ENCODE measurements at places on chromosomes 12 and 14.

- no peak for DNase-seq
These were observed 87.2 kb downstream of the PAPLN start for GRCh38 chr14:73324533-73324932.

- DNase-seq: no peak
These were observed 64.7 kb downstream of the PPP2R5E start for GRCh38 chr14:63478437-63478852.

DNA sequence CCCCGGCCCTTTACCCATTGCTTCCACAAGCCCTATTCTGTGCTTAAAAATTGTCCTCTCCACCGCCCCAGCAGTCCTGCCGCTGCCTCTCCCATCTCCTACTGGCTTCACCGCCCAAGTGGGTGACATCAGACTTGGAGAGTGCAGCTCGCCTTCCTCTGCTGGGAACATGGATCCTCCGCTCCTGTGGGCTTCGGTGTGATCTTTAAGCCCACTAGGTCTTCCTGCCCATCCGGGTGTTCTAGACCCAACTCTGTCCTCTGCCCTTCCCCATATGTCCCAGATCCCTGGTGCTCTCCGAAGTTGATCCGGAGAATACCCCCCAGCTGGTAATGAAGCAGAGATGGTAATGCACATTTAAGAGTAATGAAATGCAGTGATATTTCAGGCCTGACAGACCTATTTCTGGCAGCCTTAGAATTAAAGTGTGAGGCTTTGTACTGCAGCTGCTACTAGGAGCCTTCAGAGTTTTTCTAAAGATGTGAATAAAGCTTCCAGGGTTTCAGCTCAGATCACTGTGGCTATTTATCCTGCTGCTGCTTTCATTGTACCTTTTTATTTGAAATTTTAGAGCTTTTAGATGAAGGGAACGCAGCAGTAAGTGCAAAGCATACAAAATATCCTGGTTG is 22.9 kb upstream of the CTDSP2 start:
- DNase-seq: no peak

DNA sequence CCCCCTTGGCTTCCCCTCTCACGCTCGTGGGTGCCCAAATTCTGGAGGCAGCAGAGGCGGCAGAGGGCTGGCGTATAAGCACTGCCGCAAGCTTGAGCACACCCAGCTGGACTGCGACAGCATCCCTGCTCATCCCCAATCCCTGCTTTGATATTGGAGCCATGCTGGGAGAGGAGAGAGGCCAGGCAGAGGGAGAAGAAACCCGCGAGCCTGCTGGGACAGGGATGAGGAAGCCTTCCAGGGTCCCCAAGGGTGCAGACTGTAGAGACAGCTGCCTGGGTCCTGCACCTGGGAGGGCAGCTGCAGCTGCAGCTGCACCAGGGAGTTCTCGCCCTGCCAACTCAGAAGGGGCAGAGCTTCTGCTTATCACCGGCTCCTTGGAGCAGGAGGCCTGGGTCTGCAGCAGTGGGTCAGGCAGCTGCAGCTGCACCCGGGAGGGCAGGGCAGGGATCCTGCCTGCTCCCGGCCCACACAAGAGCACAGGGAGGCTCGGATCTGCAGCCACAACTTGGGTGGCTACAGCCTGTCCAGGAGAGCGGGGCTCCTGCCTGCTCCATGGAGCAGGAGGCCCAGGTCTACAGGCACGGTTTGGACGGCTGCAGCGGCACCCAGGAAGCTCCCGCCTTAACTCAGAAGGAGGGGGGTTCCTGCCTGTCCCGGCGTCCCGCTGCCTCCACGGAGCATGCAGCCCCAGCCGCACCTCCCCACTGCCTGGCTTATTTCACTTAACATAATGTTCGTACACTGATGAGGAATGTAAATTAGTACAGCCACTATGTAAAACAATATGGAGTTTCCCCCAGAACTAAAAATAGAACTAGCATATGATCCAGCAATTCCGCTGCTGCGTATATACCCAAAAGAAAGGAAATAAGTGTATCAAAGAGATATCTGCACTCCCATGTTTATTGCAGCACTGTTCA is 60.4 kb upstream of the SGPP1 start:
- no peak for DNase-seq

- DNase-seq: peak; percentile 79
These were observed 51.9 kb upstream of the PTHLH start for GRCh38 chr12:28024231-28024995.

DNA sequence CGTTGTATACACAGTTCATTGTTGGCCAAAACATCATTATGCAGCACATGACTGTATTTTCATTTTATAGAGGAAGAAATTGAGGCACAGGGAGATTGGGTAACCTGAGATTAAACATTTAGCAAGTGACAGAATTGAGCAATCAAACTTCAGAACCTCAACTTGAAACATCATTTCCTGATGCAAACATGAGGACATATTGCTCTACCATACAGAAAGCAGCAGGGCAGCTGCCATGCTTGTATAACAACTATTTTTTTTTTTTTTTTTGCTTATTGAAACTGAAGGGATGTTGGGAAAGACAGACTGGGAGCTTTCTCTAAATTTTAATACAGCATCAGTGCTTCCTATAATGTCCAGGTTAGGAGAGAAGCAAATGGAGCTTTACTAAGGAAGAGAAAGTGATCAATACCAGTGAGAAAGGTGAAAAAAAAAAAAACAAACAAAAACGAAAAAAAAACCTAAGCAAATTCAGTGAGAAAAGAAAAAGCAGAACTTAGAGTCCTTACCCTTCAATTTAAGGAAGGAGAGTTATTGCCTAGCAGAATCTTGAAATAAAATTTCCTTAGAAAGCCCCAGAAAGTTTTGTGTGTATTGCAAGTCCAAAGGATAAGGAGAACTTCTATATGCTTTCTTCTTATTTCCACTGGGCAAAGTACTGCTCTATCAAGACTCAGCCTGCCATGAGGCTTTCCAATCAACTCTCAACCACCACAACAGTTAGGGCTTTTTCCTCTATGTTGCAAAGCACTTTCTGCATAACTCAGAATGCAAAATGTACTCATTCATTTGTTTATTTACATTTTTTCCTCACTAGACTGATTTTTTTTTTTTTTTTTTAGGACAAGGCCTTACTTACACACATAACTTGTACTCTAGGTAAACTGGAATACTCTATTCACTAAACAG is 21.6 kb downstream of the BTG1 start:
- no peak for DNase-seq

DNA sequence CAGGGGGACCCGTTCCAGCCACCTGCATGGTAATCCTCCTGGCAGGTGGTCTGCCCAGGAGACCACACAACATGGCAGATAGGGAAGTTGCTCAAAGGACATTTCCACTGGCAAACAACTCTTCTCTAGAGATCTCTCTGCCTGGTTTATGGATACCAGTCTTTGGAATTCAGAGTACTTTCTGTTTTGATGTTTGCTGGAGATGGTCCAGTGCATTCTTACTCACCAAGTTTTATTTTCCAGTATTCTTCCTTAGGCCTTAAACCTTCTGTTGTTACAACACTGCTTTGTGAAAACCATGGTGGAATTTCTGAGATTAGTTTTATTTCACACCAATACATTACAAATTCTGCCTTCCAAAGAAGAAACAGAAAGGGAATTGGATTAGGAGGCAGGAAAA is 428.3 kb downstream of the FUT8 start:
- DNase-seq: peak; percentile 9

GRCh38 chr12:121602766-121603165 is 21.9 kb upstream of the KDM2B start:
- DNase-seq: no peak

DNA sequence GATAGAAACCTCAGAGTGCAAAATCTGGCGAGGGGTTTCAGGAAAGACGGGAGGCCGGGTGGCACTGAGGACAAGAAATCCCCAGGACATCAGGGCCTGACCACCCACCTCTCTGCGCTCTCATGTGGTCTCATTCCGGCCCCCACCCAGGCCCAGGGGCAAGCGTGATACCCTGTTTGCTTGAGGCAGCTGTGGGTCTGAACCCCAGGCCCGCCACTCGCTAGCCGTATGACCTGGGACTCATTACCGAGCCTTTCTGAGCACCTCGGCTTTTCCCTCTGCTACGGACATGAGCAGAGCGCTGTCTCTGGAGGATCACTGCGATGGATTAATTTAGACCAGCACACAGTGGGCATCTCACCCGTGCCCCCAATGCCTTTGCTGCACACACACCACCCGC is 25.5 kb upstream of the BCDIN3D start:
- no peak for DNase-seq

DNA sequence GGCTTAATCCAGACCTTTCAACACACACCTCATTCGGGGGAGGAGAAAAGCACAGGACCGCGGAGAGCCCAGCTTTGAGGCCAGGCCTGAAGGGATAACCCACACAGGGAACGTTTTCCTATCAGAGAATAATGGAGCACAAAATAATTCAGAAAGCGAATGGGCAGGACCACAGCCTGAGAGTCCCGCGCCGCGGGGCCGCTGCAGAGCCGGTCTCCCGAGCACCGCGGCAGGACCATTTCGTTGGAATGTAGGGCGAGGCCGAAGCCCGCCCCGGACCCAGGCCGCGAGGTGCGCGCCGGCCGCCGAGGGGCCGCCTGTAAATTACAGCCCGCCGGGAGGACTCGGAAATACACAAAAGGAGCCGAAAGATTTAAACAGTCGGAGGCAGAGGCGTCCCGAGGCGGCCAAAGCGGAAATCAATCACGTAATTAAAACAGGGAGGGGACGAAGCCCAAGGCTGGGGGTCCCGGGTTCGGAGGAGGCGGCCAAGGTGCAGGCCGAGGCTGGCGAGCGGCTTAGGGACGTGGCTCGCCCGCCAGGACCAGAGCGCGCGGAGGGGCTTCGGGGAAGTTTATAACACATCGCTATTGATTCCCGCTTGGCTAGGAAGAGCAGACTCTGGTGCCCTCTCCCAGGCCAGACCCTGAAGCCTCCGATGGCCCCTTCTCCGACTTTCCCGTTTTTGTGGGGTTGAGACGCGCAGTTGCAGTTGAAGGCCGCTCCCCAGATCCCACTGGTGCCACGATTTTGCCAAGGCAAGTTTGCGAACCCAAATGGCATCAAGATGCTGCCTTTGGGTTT is 6.3 kb upstream of the HOXC4 start:
- DNase-seq: no peak

- no peak for DNase-seq
These were observed 97.2 kb upstream of the SYT1 start for GRCh38 chr12:78767264-78767981.

DNA sequence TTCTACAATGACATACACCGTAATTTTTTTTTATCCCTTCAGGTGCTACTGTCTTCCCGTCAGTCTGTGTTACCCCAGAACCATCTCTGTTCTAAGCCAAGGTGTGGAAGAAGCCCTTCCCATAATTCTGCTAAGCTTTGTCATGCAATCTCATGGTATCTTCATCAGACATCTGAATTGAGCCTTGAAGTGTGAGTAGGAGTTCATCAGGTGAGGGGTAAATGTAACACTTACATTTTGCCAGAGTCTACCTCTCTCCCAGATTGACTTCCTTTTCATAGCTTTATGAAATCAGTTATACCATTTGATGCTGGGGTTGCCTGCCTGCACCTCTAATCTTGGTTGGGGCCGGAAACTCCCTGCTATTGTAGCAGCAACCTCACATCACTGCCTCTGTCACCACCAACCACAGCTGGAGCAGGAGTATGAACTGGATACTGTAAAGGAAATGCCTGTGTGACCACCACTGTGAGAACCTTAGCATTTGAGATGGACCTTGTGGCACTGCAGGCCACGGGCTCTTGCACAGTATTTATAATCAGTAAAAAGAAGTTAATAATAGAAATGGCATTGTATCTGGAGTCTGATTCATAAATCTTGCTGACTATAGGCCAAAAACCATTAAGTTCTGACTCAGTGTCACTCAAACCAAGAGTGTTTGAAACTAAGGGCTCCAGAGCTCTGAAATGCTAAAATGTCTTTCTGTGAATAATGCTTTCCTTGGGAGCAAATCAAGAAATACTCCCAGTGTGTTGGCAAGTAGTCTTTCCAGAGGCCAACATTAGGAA is 58.7 kb upstream of the STK38L start:
- peak; percentile 40 for DNase-seq

DNA sequence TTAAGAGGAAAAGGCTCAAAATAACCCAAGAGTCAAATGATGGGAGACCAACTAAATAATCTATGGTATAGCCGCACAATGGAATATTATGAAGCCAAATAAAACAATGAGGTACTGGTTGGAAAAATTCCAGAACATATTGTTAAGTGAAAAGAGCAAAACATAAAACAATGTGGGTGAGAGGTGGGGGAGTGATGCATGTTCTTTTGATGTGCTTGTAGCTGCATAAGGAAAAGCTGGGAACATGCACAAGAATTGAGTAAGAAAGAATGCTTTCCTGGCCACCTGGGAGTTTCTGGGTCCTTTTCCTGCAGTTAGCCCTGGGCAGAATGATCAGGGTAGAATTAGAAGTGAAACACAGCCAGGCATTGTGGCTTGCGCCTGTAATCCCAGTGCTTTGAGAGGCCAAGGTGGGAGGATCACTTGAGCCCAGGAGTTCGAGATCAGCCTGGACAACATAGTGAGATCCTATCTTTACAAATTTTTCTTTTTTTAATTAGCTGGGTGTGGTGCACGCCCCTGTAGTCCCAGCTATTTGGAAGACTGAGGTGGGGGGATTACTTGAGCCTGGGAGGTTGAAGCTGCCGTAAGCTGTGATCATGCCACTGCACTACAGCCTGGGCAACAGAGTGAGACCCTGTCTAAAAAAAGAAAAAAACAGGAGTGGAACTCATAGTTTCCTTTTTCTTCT is 7.9 kb downstream of the ABCB9 start:
- no peak for DNase-seq

DNA sequence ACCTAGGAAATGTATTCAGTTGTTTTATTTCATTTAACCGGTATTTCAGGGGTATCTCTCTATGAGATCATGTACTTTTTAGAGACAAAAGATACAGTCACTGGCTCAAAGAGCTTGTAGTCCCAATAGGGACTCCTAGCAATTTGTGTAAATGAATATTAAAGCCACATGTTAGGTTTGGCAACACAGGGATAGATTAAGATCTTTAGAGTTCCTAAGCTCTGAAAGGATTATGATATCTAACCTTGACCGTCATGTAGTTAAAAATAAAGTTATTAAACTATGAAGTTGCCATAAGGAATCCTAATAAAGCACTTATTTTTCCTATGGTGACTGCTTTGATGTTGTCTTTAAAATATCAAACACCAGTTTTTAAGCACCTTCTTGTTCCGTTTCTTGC is 100.4 kb upstream of the FGD4 start:
- DNase-seq: no peak

DNA sequence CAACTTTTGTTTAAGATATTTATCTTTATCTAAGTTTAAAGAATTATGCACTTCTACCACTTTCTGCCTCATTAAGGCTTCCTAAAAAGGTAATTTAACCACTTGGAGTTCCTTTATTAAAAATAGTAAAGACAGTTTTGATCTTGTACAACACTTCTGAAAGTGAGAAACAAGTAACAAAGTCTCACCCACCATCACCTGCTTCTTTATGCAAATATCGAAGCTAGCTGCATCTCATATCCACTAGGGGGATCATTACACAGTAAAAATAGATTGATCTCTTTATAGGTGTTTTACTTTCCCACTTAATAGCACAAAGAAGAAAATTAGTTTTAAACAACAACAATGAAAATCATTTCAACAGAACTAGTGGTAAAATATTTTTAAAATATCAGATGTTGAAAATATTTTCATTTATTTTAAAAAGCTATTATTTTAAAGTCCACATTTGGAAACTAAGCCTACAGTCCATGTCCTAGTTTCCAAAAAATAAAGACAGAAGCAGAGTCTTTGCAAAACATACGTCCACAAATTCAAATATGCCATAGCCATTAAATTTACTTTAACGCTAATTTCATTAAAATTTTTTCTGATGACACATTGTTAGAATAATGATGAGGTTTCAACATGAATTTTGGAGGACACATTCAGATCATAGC is 160.0 kb upstream of the SOX5 start:
- DNase-seq: no peak
